ENCODE measurements at places on chromosomes 12 and 14. TPM values are rescaled to one million over a fixed set of nuclear protein-coding genes. Genes with fewer than 3 reads are reported as not detected.

DNA sequence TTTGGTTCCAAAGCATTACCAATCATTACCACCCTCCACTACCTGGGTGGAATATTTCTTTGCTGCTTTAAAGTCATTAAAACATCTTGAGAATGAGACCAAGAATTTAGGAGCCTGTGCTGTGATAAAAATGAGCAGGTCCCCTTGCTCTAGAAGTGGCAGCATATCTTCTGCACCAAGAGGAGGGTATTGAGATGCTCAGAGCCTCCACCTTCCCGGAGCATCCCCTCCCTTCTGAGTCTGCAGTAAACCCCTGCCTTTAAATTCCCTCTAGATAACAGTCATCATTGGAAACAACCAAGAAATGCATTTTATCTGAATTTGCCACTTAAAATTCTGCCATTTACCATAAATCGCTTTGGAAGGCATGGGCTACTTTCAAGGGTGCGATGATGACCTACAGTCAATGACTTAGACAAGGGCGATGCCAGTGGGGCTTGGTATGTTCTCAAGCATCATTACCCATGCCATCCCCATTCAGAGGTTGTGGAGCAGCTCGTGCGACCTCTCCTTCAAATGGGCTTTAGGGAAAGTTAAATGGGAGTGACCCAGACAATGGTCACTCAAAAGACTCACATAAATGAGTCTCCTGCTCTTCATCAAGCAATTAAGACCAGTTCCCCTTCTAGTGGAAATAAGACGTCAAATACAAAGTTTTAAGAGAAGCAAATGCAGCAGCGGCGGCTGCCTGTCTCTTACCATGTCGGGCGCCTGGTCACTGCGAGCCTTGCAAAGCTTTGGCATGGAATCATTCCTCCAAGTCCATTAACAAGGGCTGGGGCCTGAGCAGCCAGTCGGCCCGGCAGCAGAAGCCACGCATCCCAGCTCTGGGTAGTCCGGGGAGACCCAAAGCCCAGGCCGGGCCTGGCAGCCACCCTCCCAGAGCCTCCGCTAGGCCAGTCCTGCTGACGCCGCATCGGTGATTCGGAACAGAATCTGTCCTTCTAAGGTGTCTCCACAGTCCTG is 334.5 kb downstream of the TMEM121 start:
- no peak overlapping the region for H3K4me3 ChIP-seq
- H3K27ac ChIP-seq, result no peak overlapping the region
- peak; percentile 79 for DNase-seq
- no peaks in the 10 kb centered on the region for H3K36me3 ChIP-seq
- H3K4me1 ChIP-seq, result no peaks in the 10 kb centered on the region
- H3K27me3 ChIP-seq, result no peaks in the 10 kb centered on the region

DNA sequence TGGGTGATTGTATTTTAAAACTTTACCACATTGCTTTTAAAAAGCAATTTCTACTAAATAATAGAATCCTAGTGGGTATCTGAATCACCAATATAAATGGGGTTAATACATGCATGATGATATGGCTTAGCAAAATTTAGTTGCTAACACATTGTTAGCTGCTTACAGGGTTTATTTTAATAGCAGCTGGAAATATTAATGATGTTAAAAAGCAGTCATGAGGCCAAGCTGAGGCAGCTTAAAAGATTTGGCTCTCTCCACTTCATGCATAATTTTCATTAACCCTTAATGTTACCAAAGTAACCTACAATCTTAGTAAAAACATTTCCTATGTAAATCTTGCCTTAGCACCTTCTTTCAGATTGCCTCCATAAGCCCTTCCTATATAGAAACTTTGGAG is 49.2 kb upstream of the CNOT2 start:
- H3K27ac ChIP-seq, result no peak overlapping the region
- no peaks in the 10 kb centered on the region for H3K27me3 ChIP-seq
- H3K4me3 ChIP-seq, result no peak overlapping the region

DNA sequence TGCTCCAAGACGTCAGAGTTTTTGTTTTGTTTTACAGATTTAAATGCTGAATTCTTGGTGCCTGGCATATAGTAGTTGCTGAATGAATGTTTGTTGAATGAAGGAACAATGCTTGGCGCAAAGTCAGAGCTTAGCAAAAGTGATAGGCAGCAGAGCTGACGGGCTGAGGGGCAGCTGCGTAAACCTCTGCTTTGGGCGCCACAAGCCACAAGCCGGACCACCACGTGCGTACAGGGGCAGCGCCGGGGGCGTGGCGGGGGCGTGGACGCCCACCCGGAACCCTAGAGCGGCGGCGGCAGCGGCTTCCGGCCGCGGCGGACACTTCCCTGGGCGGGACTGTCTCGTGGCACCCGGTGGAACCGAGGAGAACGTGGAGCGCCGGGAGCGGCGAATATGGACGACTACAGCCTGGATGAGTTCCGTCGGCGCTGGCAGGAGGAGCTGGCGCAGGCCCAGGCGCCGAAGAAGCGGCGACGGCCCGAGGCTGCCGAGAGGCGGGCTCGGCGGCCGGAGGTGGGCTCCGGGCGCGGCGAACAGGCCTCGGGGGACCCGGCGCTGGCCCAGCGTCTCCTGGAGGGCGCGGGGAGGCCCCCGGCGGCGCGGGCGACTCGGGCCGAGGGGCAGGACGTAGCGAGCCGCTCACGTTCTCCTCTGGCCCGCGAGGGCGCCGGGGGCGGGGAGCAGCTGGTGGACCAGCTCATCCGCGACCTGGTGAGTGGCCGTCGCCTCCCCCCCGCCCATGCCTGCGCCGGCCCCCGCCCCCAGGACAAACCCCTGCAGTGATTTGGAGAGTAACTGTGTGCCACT is at the start of gene FBXW8:
Gene FBXW8, plus strand, starts transcription at position 306 of the 807 bp plus-strand sequence. Its CDS starts 88 bp downstream, at position 394.
- H3K4me3 ChIP-seq, result peak within 1 kb of the TSS; percentile 92
- H3K36me3 ChIP-seq, result no peaks in the 10 kb centered on the region
- peaks cover 18% of the 10 kb centered on the region for H3K4me1 ChIP-seq
- DNase-seq, result peak; percentile 96

- no peaks in the 10 kb centered on the region for H3K36me3 ChIP-seq
- peaks cover 7% of the 10 kb centered on the region for H3K4me1 ChIP-seq
- no peak overlapping the region for H3K27ac ChIP-seq
- DNase-seq, result no peak
Observed at GRCh38 chr12:12387501-12387900, 30.6 kb downstream of the BORCS5 start.

DNA sequence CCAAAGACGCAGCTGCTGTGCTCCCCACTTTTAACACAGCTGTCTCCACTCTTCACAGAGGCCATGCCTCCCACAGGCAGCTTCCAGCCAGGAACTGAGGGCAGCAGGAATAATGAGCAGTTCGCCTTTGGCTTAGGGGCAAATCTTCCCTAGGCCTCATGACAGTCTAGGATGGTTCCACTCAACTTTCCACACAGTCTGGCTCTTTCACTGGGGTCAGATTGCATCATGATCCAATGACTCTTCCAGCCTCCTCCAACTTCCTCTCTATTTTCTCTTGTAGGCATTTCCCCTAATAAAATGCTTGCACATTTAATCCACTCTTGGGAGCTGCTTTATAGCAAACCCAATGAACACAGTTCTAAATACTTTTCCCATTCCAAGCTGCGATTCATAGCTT is 271.6 kb upstream of the ATP2B1 start:
- H3K27ac ChIP-seq, result no peak overlapping the region
- DNase-seq, result no peak

GRCh38 chr12:43836475-43836989 is 651 bp downstream of the TMEM117 start:
- peak overlapping the region; percentile 55 for H3K4me3 ChIP-seq
- DNase-seq, result no peak
- H3K4me1 ChIP-seq, result peaks cover 16% of the 10 kb centered on the region

- DNase-seq, result no peak
- no peak overlapping the region for H3K4me3 ChIP-seq
- H3K4me1 ChIP-seq, result no peaks in the 10 kb centered on the region
- no peaks in the 10 kb centered on the region for H3K27me3 ChIP-seq
- H3K27ac ChIP-seq, result no peak overlapping the region
Observed at GRCh38 chr12:9340422-9341259, 132.4 kb upstream of the PZP start.

GRCh38 chr12:121637231-121637914 is 11.0 kb downstream of the ORAI1 start:
- H3K4me3 ChIP-seq, result no peak overlapping the region
- H3K27ac ChIP-seq, result peak overlapping the region; percentile 82
- no peaks in the 10 kb centered on the region for H3K27me3 ChIP-seq
- peaks cover 23% of the 10 kb centered on the region for H3K4me1 ChIP-seq

DNA sequence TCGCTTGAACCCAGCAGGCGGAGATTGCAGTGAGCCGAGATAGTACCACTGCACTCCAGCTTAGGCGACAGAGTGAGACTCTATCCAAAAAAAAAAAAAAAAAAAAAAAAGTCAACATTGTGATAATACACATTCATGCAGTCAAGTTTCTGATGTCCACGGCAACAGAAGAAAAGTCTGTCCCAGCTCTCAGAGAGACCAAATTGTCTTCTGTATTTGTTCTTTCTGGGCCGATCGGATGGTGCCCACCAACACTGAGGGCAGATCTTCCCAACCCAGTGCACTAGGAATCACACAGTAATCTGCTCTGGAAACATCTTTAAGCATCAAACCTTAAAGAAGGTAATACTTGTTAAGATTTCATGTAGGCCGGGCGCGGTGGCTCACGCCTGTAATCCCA is 31.6 kb downstream of the EAPP start:
- H3K4me1 ChIP-seq, result no peaks in the 10 kb centered on the region
- H3K36me3 ChIP-seq, result no peaks in the 10 kb centered on the region
- H3K4me3 ChIP-seq, result no peak overlapping the region
- H3K27ac ChIP-seq, result no peak overlapping the region
- no peak for DNase-seq
- no peaks in the 10 kb centered on the region for H3K27me3 ChIP-seq

DNA sequence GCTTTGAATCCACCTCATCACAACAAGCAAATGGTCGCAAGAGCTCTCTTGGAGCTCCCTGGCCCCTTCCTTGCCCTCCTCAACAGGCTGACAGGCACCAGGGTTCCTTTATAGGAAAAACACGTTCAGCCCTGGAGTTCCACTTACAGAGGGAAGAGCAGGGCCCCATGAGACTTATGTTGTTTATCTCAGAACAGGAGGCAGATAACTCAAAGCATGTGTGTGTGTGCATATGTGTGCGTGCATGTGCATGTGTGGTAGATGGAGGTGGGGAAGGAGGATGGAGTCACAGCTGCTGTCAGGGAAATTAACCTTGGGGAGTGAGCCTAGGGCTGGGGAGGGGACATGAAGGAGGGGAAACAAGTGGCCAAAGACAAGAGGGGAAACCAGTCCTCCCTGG is 138.1 kb downstream of the DPF3 start:
- DNase-seq, result no peak
- no peaks in the 10 kb centered on the region for H3K36me3 ChIP-seq
- H3K4me1 ChIP-seq, result no peaks in the 10 kb centered on the region
- no peak overlapping the region for H3K4me3 ChIP-seq
- H3K27ac ChIP-seq, result no peak overlapping the region

GRCh38 chr12:12440784-12441428 is 84.0 kb downstream of the BORCS5 start:
- no peaks in the 10 kb centered on the region for H3K27me3 ChIP-seq
- DNase-seq, result no peak
- H3K27ac ChIP-seq, result peak overlapping the region; percentile 48
- H3K4me3 ChIP-seq, result no peak overlapping the region
- H3K4me1 ChIP-seq, result peaks cover 4% of the 10 kb centered on the region
- H3K36me3 ChIP-seq, result no peaks in the 10 kb centered on the region

DNA sequence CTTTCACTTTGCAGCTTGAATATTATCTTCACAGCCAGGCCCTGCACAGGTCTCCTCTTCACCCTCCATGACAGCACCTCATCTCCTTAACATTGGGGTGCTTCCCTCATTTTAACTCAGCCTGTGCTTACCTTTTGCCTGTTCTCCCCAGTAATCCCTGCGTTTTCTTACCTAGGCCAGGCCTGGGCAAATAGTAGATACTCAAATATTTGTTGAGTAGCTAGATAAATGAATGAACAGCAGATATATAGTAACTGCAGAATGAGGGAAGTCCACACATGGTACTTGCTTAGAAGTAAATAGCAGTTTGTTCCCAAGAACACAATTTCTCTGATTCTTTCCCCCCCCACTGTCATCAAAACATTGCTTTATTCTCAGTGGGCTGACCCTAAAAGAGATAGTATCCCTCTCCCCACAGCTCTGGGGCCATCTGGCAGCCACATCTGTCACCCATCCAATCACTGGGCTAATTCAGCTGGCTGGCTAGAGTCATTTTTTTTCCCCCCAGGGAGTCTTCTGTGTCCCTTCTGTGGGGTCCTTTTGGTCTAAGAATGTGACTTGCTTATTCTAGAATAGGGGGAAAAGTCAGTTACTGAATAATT is 43.2 kb downstream of the APPL2 start:
- H3K4me1 ChIP-seq, result no peaks in the 10 kb centered on the region
- H3K4me3 ChIP-seq, result no peak overlapping the region
- DNase-seq, result no peak
- H3K27ac ChIP-seq, result no peak overlapping the region
- no peaks in the 10 kb centered on the region for H3K27me3 ChIP-seq
- H3K36me3 ChIP-seq, result peaks cover 21% of the 10 kb centered on the region

DNA sequence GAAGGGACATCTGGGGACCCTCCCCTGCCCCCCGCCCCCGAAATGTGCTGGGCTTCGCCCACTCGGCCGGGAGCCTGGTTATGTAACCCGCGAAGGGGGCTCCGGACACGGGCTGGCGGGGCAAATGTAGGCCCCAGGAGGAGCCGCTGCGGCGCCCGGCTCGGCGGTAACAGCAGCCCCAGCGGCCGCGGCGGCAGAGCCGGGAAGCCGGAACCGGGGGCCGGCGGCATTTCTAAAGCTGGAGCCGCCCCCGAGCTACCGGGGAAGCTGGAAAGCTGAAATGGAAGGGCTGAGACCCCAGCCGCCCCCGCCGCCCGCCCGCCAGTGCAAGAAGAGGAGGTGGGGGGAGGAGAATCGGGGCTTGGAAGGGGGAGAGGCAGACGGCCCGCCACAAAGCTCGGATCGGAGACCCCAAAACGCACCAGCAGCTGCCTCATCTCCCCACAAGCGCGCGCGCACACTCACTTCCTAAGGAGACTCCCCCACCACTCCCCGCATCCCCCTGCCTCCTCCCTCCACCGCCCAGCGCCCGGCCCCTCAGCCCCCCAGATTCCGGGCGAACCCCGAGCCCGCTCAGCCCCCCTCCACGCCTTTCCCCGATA is 1.5 kb downstream of the KDM2B start:
- peaks cover 3% of the 10 kb centered on the region for H3K36me3 ChIP-seq
- H3K4me1 ChIP-seq, result peaks cover 45% of the 10 kb centered on the region
- peak overlapping the region; percentile 90 for H3K27ac ChIP-seq
- H3K4me3 ChIP-seq, result peak overlapping the region; percentile 52

Gene CCDC88C
- total RNA-seq, result 70.1 TPM

Gene DDN
- total RNA-seq, result not detected

Gene SERPINA3
- 32.5 TPM for total RNA-seq

Gene TEDC1
- total RNA-seq, result 22.0 TPM

All from upper lobe of left lung (tissue), 6 donors.